ENCODE measurements at places on chromosomes 2 and 18. TPM values are rescaled to one million over a fixed set of nuclear protein-coding genes. Genes with fewer than 3 reads are reported as not detected.

DNA sequence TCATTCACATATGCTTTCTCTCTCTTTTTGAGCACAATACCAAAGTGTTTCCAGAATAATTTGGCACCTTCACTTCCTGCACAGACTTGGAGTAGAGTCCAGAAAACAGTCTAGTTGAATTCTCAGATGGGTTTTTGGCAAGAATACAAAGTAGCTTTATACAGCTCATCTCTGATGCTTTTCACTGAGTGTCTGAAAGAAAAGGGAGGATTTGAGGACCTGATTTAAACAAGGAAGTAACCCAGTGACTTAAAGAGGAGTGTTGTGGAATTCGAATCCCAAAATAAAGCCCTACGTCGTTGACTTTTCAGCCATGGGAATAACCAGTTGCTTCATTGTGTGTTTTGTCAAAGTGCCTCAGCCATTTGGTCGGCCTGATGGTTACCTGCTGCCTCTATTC lies 31.8 kb downstream of the METAP1D start:
- no peak for DNase-seq
- H3K36me3 ChIP-seq = no peaks in the 10 kb centered on the region
- H3K4me3 ChIP-seq = no peak overlapping the region

DNA sequence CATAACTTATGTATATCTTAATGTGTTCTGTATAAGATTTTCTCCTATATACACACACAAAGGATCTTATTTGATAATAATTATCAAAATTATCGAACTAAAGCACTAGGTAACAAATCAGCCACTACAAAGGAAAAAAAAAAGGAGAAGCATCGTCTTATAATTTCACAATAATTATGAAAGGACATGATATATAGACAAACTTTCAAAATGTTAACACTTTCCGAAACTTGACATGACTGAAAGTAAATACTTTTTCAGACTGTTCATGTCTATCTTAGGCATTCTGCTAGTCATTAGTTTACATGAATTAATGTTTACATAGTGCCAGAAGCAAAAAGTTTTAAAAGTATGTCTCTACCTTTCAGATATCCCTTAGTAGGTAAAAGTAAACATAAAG lies 7.3 kb upstream of the NR4A2 start:
- no peak overlapping the region for H3K4me3 ChIP-seq
- no peak overlapping the region for H3K27ac ChIP-seq
- H3K36me3 ChIP-seq = no peaks in the 10 kb centered on the region

DNA sequence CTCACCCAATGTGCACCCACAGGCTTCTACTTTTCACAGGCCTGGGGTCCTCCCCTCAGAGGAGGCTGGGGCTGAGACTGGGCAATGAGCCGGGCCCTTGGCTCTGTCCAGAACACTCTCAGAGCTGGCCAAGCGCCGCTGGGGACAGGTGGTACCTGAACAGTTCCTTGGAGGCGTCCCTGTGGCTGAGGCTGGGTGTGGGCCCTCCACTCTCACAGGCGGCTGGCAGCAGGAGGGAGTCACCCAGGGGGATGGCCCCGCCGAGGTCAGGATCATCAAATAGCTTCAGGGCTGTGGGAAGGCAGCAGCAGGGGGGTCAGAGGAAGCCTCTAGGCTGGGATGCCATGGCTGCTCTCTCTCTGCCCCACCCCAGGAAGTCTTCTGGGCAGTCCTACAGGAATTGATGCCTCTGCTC lies 27.1 kb downstream of the HS1BP3 start:
- H3K27me3 ChIP-seq = no peaks in the 10 kb centered on the region
- H3K36me3 ChIP-seq = peaks cover 6% of the 10 kb centered on the region
- no peaks in the 10 kb centered on the region for H3K4me1 ChIP-seq
- no peak overlapping the region for H3K4me3 ChIP-seq
- DNase-seq = no peak

- no peak overlapping the region for H3K27ac ChIP-seq
- H3K4me3 ChIP-seq = no peak overlapping the region
- H3K27me3 ChIP-seq = no peaks in the 10 kb centered on the region
- no peak for DNase-seq
Measured at GRCh38 chr2:205245001-205245400, 437.3 kb upstream of the NRP2 start.

GRCh38 chr2:136125236-136125635 lies 7.3 kb upstream of the CXCR4 start:
- peak overlapping the region; percentile 74 for H3K27ac ChIP-seq
- no peak for DNase-seq
- H3K27me3 ChIP-seq = no peaks in the 10 kb centered on the region
- peaks cover 62% of the 10 kb centered on the region for H3K4me1 ChIP-seq

DNA sequence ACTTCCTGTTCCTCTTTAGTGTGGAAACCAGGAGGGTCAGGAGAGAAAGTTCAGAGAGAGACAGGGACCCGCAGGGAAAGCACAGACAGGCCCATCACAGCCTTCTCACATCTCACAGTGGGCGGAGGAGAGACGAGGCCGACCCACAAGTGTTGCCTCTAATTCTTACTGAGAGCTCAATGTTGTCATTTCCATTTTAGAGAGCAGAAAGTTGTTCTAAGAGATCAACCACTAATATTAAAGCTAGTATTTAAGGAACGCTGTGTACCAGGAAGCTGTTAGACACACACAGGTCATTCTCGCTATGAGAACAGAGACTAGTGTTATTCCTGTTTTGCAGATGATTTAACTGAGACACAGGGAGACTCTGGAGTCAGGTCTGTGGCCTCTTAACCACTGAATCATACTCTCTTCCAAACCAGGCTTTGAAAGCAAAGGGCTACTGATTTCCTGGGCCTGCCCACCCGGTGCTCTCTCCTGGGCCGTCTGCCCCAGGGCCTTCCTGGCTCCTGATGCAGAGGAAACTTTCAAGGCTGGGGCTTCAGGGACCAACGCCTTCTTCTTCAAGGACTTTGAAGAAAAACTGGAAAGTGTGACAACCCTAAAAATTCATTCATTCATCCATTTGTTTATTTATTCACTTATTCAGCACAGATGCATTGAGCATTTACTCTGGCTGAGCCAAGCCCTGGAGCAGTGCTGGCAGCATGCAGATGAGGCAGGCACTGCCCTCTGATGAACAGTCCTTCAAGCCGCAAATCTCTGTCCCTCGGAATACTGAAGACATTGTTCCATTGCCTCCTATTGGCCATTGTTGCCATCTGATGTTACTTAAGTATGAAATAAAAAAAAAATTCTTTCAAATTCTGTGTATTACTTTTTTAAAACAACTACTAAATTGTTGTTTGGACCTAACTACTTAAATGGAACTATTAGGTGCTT lies 37.2 kb upstream of the BIN1 start:
- H3K27ac ChIP-seq = no peak overlapping the region
- no peaks in the 10 kb centered on the region for H3K27me3 ChIP-seq
- H3K4me3 ChIP-seq = no peak overlapping the region
- no peaks in the 10 kb centered on the region for H3K36me3 ChIP-seq

DNA sequence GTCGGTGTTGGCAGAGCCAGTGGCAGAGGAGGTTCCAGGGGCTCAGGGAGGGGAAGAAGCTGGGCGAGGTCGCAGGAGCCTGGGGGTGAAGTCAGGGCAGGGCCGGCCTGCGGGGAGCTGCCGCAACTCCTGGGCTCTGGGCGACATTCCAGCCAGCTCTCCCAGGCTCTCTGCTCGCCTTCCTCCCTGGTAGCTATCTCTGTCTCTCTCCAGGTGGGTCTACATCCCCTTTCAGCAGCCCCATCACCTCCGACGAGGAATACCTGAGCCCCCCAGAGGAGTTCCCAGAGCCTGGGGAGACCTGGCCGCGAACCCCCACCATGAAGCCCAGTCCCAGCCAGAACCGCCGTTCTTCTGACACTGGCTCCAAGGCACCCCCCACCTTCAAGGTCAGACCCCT lies 27.0 kb downstream of the SPEG start:
- no peak overlapping the region for H3K27ac ChIP-seq
- H3K27me3 ChIP-seq = no peaks in the 10 kb centered on the region
- no peak for DNase-seq
- peaks cover 2% of the 10 kb centered on the region for H3K4me1 ChIP-seq
- H3K4me3 ChIP-seq = no peak overlapping the region

DNA sequence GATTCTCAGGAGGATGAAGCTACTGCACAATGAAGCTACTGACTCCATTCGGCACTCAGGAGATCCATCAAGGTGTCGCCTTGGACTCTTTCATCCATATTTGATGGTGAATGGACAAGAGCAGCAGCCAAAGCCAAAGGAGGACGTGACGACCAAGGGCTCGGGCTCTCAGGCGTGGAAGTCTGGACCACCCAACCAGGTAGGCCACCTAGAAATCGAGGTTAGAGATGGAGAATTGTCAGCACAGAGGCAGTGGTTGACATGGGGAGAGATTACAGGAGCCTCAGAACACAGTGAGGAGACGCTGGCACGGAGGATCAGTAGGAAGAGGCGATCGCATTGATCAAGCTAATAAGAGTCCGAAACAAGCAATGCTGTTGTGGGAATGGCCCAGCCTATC lies 240.5 kb upstream of the ID2 start:
- no peaks in the 10 kb centered on the region for H3K36me3 ChIP-seq
- H3K4me1 ChIP-seq = peaks cover 9% of the 10 kb centered on the region
- peaks cover 2% of the 10 kb centered on the region for H3K27me3 ChIP-seq
- DNase-seq = no peak
- no peak overlapping the region for H3K27ac ChIP-seq
- H3K4me3 ChIP-seq = no peak overlapping the region

DNA sequence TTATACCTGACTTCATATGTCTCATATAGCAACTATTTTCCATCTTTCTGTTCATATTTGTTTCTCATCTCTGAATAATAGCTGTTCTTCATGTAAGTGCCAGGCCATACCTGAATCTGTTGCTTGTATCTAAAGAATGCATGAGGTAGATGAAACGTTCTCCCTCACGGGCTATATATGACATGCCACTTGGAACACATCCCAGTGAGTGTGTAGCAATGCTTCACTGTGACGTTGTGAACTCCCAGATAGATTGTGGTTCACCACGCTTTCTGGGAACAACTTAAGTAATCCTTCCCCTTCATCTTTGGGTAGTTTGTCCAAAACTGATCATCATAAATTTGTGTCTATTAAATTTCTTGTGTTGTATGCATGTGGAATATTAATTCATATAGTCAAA lies 60.1 kb downstream of the RDH14 start:
- DNase-seq = no peak
- H3K27ac ChIP-seq = no peak overlapping the region
- H3K27me3 ChIP-seq = no peaks in the 10 kb centered on the region
- no peak overlapping the region for H3K4me3 ChIP-seq
- H3K36me3 ChIP-seq = no peaks in the 10 kb centered on the region
- no peaks in the 10 kb centered on the region for H3K4me1 ChIP-seq

DNA sequence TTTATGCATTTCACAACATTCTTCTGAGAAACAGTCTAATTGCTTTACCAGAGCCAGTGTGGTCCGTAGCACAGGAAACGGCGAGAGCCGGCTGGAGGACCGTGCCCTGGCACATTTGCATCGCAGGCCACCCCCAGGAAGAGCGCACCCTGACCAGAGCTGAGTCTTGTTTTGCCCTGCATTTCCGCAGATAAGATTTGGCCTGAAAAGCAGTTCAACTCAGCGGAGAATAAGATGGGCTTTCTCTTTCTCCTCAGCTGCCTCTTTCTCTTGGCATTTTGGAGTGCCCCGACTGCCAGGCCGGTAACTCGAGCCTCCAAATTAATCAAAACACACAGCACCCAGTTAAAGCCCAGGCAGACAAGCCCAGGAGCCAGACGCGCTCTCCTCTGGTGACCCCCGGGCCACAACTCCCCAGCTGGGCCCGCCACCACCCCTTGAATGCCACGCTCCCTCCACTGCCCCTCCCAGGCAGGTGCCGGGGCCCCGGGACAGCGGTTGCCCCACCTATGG lies 464 bp downstream of the COL4A4 start:
- no peaks in the 10 kb centered on the region for H3K36me3 ChIP-seq
- DNase-seq = no peak
- no peaks in the 10 kb centered on the region for H3K4me1 ChIP-seq
- no peak overlapping the region for H3K27ac ChIP-seq
- H3K27me3 ChIP-seq = peaks cover 35% of the 10 kb centered on the region

- no peak for DNase-seq
- peaks cover 35% of the 10 kb centered on the region for H3K36me3 ChIP-seq
- H3K27me3 ChIP-seq = no peaks in the 10 kb centered on the region
- H3K4me1 ChIP-seq = peaks cover 10% of the 10 kb centered on the region
Measured at GRCh38 chr2:71071681-71072398, 3.4 kb downstream of the NAGK start.

GRCh38 chr2:75406131-75406581 lies 154.6 kb downstream of the EVA1A start:
- no peaks in the 10 kb centered on the region for H3K4me1 ChIP-seq
- no peaks in the 10 kb centered on the region for H3K36me3 ChIP-seq
- no peak overlapping the region for H3K4me3 ChIP-seq

- H3K4me1 ChIP-seq = no peaks in the 10 kb centered on the region
- no peaks in the 10 kb centered on the region for H3K27me3 ChIP-seq
- DNase-seq = no peak
- no peak overlapping the region for H3K4me3 ChIP-seq
- no peak overlapping the region for H3K27ac ChIP-seq
Measured at GRCh38 chr2:210392469-210392881, 77.5 kb upstream of the MYL1 start.

GRCh38 chr2:134917888-134918525 lies 615 bp upstream of the CCNT2 start:
- H3K27ac ChIP-seq = peak overlapping the region; percentile 99
- H3K4me1 ChIP-seq = peaks cover 10% of the 10 kb centered on the region
- peak overlapping the region; percentile 99 for H3K4me3 ChIP-seq
- peak; percentile 80 for DNase-seq
- no peaks in the 10 kb centered on the region for H3K36me3 ChIP-seq
- no peaks in the 10 kb centered on the region for H3K27me3 ChIP-seq

DNA sequence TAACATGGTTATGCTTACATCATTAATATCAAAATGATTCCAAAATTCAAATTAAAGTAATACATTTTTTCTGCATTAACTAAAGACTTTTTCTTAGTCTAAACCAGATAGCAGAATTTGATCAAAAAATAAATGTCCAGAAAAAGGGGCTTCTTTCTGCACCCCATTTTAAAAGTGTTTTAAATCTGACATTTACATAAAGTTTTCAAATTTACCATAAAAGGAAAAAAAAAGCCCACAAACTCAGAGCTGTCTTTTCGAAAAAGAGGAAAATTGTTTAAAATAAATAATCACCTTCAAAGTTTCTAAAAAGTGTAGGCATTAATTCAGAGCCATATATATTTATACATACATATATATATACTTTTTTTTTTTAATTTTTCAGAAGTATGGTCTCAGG lies 1.5 kb downstream of the FASTKD1 start:
- H3K4me1 ChIP-seq = peaks cover 4% of the 10 kb centered on the region
- peaks cover 6% of the 10 kb centered on the region for H3K36me3 ChIP-seq
- no peak for DNase-seq

The TCF7L1 gene
- total RNA-seq = 0.90 TPM

The C2orf72 gene
- total RNA-seq = 0.05 TPM

The SLC40A1 gene
- 75.3 TPM for total RNA-seq

The ARHGAP28 gene
- 4.7 TPM for total RNA-seq

The GPR35 gene
- total RNA-seq = 5.9 TPM

Measured in thymus (tissue), 14 donors.